ENCODE measurements at places on chromosomes 2 and 18.
A peak's percentile ranks its signal among the peaks of the same experiment; 100 is the strongest.

DNA sequence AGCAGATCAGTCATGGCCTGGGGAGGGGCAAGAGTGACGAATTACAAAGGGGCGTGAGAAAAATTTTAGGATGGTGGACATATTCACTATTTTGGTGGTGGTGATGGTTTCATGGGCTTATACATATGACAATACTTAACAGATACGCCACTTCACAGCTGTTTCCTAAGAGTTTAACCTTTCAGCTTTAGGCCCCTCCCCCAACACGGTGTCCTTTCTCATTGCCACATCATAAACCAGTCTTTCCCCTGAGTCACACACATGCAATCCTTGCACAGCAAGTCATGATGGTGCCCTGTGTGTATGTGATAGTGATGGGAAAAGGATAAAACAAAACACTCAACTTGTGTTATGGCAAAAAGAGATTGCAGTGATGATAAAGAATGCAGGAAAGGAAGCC is 47.6 kb upstream of the IL1R1 start:
- DNase-seq, result peak; percentile 54

DNA sequence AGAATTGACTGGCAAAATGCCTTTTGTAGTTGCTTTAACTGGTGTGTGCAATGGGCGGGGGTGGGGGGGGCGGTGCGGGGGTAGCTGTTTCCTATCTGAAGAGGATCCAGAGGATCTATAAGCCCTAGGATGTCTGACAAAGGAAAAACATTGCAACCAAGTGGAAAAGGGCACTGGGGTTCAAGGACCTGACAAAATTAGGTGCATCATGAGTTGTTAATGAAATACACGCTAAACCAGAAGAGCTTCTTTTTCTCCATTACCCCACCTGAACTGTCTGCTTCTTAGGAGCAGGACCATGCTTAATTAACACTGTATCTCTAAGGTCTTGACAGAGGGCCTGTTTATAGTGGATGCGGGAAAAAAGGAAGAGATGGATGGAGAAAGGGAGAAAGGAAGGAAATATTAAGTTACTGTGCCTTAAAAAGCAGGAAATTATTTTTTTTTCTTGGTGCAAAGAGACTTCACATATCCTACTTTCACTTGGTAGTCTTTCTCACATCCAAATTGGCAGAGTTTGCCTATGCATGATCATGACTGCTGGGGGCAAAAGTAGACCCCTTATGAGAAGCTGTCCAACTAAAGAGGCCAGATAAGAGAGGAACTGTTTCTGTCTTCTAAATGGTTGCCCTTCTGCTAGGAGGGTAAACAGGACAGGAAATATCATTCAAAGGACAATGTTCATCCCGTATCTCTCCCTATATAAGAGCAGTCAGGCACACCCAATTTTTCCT is 4.6 kb downstream of the RND3 start:
- DNase-seq, result no peak

GRCh38 chr2:207530160-207531031 is 634 bp downstream of the CREB1 start:
- peak; percentile 47 for DNase-seq

GRCh38 chr2:68345129-68345875 is 19.8 kb upstream of the PLEK start:
- no peak for DNase-seq

Data from stimulated activated CD4-positive, alpha-beta T cell treated with anti-CD3 and anti-CD28 coated beads, Interleukin-4, amount 100 ng/mL, for 24 hours (primary cell).